Ovary (tissue), 10 donors: ENCODE measurements at places on chromosomes 13 and 19. TPM values are rescaled to one million over a fixed set of nuclear protein-coding genes. Genes with fewer than 3 reads are reported as not detected.
A peak's percentile ranks its signal among the peaks of the same experiment; 100 is the strongest.

The KLK3 gene
- not detected for total RNA-seq

The TTYH1 gene
- 1.6 TPM for total RNA-seq

The CGB5 gene
- not detected for total RNA-seq

The ZNF112 gene
- total RNA-seq: 8.2 TPM

The HCST gene
- total RNA-seq: 0.92 TPM

The KRTDAP gene
- total RNA-seq: 0.92 TPM

The ZNF253 gene
- total RNA-seq: 12.6 TPM

The DACH1 gene
- 3.2 TPM for total RNA-seq

The ZNF805 gene
- 21.0 TPM for total RNA-seq

The ATP4B gene
- total RNA-seq: not detected

The LRRC4B gene
- total RNA-seq: 1.4 TPM

GRCh38 chr19:10010247-10010691 lies at the start of gene COL5A3:
Gene COL5A3 (minus strand): TSS chr19:10010504. CDS start chr19:10010385, 119 bp downstream.
- peak; percentile 58 for DNase-seq
- H3K27me3 ChIP-seq: no peaks in the 10 kb centered on the region
- peak within 1 kb of the TSS; percentile 28 for H3K4me3 ChIP-seq

DNA sequence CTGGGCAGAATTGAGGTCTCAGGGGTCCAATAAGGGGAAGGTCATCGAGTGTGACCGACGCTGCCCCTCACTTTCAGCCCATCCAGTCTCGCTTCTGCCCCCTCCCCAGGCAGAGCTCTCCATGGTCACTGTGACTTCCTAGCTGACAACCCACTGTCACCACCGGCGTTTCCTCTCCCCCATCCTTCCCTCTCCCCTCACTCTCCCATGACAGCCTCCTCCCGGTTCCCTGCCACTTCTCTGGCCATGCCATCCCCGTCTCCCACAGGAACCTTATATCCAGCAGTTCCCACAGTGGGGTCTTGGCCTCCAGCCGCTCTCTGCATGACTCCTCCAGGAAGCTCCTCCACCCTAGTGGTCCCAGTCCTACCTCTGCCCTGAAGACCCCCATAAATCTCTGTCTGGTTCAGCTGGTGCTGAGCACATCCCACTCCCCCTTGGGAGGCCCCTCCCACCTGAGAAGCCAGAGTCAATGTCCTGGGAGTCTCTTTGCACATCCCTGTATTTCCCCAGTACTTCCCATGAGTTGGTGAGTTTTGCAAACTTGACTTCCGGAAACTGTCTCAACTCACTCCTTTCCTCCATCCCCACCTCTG lies 24.7 kb upstream of the CD33 start:
- no peaks in the 10 kb centered on the region for H3K27me3 ChIP-seq
- H3K4me1 ChIP-seq: no peaks in the 10 kb centered on the region
- no peak overlapping the region for H3K4me3 ChIP-seq

GRCh38 chr13:32883474-32883873 lies 132.7 kb upstream of the KL start:
- H3K27ac ChIP-seq: no peak overlapping the region
- no peaks in the 10 kb centered on the region for H3K27me3 ChIP-seq
- no peaks in the 10 kb centered on the region for H3K4me1 ChIP-seq
- no peaks in the 10 kb centered on the region for H3K36me3 ChIP-seq
- no peak overlapping the region for H3K4me3 ChIP-seq
- DNase-seq: peak; percentile 19

DNA sequence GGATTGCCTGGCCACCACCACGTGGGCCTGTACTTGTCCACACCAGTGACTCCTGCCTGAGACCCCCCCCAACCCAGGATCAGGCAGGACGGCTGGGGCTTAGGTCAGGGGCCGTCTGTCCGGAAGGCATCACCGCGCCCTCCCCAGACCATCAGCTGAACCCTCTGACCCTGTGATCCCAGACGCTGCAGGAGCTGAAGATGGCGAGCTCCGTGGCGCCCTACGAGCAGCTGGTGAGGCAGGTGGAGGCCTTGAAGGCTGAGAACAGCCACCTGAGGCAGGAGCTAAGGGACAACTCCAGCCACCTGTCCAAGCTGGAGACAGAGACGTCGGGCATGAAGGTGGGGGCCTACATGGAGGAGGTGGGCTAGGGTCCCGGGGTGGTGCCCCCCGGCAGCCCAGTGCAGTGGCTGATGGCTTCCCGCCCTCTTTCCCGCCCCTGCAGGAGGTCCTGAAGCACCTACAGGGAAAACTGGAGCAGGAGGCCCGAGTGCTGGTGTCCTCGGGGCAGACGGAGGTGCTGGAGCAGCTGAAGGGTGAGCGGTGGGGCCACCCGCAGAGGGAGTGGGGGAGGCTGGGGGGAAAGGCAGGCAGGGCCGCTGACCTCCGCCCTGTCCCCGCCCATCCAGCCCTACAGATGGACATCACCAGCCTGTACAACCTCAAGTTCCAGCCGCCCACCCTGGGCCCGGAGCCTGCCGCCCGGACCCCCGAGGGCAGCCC lies 3.0 kb downstream of the APC2 start:
- no peak overlapping the region for H3K4me3 ChIP-seq
- no peaks in the 10 kb centered on the region for H3K36me3 ChIP-seq
- DNase-seq: no peak
- H3K27me3 ChIP-seq: peaks cover 7% of the 10 kb centered on the region
- no peak overlapping the region for H3K27ac ChIP-seq

DNA sequence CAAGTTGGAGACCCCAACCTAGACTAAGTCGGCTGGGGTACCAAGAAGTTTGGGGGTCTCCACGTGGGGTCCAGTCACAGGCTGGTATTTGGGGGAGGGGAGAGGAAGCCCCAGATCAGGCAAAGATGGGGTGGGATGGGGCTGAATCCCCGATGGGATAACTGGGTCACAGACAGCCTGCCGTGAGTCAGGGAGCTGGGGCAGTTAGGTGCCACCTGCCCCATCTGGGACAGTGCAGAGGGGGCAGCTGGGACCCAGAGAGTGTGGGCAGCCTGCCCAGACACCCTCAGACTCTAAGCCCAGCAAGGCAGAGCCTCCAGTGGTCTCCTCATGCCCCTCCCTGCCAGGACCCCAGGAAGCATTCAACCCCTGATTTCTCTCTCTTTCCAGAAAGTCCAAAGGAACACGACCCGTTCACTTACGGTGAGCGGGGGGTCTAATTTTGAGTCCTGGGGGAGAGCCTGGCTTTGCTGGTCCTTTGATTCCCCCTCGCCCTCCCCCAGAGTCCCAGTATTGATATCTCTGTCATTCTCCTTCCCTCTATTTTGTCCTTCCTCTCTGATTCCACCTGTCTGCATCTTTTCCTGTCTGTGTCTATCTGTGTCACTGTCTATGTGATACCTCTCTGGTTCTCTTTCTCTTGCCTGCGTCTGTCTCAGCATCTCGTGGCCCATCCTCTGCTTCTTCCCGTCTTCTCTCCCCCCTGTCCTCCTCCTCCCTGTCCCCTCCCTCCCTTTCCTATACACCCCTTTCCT lies 1.8 kb downstream of the FXYD1 start:
- no peaks in the 10 kb centered on the region for H3K36me3 ChIP-seq
- no peaks in the 10 kb centered on the region for H3K27me3 ChIP-seq
- peaks cover 12% of the 10 kb centered on the region for H3K4me1 ChIP-seq
- DNase-seq: no peak

DNA sequence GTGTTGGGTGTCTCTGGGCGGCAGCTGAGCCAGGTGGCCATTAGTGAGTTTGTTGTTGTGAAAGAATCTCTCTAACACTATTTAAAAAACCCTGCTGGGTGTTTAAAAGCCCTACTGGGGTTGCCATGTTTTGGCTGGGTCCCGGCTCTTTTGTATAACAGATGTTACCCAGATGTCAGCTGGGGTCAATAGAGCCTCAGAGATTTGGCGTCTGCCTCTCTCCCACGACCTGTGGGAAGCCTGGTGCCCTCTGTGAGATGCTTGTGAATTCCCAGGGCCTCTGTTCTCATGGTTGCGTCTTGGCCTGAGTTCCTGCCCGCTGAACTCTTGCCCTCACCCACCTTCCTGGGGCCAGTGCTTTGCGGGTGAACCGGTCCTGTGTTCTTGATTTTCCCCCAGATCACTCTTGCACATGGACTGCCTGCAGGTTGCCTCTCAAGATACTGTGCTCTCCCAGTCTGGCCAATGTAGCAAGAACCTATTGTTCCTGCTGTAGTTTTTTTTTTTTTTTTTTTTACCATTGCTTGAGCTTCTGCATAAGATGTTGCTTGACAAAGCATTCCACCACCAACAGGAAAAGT lies 9.5 kb downstream of the NFILZ start:
- no peaks in the 10 kb centered on the region for H3K4me1 ChIP-seq
- no peak overlapping the region for H3K27ac ChIP-seq
- no peaks in the 10 kb centered on the region for H3K27me3 ChIP-seq
- no peak overlapping the region for H3K4me3 ChIP-seq

GRCh38 chr19:38005224-38005614 lies 98.2 kb downstream of the SIPA1L3 start:
- no peaks in the 10 kb centered on the region for H3K27me3 ChIP-seq
- H3K4me3 ChIP-seq: no peak overlapping the region
- no peaks in the 10 kb centered on the region for H3K36me3 ChIP-seq
- peaks cover 5% of the 10 kb centered on the region for H3K4me1 ChIP-seq
- no peak for DNase-seq
- H3K27ac ChIP-seq: peak overlapping the region; percentile 26

DNA sequence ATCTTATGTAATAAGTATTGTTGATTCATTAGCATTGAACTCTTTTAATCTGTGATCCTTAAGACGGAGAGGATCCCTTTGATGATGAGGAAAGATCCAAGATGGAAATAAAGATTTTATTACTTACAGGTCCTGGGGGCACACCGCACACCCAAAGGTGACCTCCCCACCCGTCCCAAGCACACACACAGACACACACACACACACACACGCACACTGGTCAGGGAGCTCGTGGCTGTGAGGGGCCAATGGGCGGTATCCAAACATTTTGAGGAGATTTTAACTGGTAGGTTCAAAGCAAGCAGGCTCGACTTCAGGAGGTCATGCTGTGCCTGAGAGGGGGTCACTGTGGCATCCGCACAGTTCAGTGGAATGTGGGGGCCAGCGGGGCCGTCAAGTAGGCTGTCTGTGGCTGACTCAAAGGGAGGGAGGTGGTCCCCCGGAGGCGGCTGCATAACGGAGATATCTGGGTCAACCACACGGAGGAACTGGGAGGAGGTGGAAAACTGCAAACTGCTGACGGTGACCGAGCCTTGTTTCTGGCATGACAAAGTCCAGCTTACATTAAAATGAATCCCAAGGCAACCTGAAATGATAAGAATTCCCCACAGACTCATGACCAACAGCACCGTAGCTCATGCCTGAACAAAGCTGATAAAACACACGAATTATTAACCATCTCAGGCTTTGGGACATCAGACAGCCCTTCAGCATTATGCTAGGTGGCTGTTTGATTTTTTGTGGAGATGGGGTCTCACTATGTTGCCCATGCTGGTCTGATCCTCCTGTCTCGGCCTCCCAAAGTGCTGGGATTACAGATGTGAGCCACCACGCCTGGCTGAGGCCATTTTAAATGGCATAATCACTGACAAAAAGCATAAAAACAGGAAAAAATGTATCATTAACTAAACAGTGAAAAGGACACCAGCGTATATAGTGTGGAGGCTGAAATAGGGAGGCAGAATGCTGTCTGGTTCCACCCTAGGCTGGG lies 20.9 kb upstream of the SIGLEC11 start:
- no peaks in the 10 kb centered on the region for H3K27me3 ChIP-seq
- H3K4me1 ChIP-seq: peaks cover 24% of the 10 kb centered on the region
- H3K27ac ChIP-seq: no peak overlapping the region
- H3K36me3 ChIP-seq: no peaks in the 10 kb centered on the region

DNA sequence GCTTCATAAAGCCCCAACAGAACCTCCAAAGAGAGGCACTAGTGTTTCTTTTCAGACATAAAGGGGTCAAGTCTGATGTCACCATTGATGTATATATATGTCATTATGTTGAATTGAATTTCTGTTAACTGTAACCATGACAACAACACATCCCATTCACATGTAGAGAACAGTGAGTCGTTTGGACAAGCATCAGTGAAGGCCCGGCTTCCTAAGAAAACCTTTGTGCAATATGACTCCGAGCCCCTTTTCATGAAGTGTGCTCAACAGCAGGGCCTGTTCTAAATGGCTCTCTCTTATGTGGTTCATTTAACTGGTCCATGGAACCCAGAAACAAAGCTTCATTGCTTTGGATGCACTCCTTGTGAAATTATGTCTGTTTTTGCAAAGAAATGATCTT lies 67.2 kb upstream of the UBL3 start:
- no peak for DNase-seq
- H3K4me3 ChIP-seq: no peak overlapping the region
- no peaks in the 10 kb centered on the region for H3K36me3 ChIP-seq

GRCh38 chr13:34816245-34816884 lies 125.7 kb upstream of the NBEA start:
- no peaks in the 10 kb centered on the region for H3K27me3 ChIP-seq
- H3K4me3 ChIP-seq: no peak overlapping the region
- H3K27ac ChIP-seq: no peak overlapping the region
- no peak for DNase-seq
- H3K36me3 ChIP-seq: no peaks in the 10 kb centered on the region

- no peak overlapping the region for H3K27ac ChIP-seq
- no peak for DNase-seq
- no peaks in the 10 kb centered on the region for H3K36me3 ChIP-seq
- no peaks in the 10 kb centered on the region for H3K27me3 ChIP-seq
Measured at GRCh38 chr19:32902448-32902847, 32.9 kb upstream of the SLC7A9 start.

- no peak overlapping the region for H3K4me3 ChIP-seq
- no peaks in the 10 kb centered on the region for H3K27me3 ChIP-seq
- H3K4me1 ChIP-seq: no peaks in the 10 kb centered on the region
- no peak overlapping the region for H3K27ac ChIP-seq
Measured at GRCh38 chr13:98068521-98068920, 74.4 kb upstream of the FARP1 start.

DNA sequence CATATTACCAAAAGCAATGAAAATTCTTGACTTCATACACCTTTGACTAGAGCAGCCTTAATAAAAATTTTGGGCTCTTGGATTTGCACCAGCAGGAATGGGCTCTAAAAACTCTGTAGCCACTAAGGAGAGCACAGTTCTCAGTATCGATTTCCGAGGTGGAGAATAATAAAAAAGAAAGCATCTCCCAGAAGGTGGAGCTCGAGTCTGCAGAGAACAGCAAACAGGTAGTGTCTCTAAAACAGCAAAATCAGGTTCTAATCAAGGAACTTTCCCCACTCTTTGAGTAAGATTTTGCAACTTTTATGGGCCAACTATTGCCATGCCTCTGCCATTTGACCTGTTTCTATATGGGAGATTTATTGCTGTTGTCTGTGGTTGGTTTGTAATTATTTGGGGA lies 258.7 kb upstream of the GPC6 start:
- no peaks in the 10 kb centered on the region for H3K4me1 ChIP-seq
- H3K4me3 ChIP-seq: no peak overlapping the region
- no peak overlapping the region for H3K27ac ChIP-seq
- H3K36me3 ChIP-seq: no peaks in the 10 kb centered on the region
- H3K27me3 ChIP-seq: no peaks in the 10 kb centered on the region

- DNase-seq: peak; percentile 85
- peak within 1 kb of the TSS; percentile 76 for H3K27ac ChIP-seq
- no peaks in the 10 kb centered on the region for H3K27me3 ChIP-seq
- peaks cover 4% of the 10 kb centered on the region for H3K4me1 ChIP-seq
- H3K36me3 ChIP-seq: no peaks in the 10 kb centered on the region
Measured at GRCh38 chr19:11538232-11539036, at the start of gene CNN1. Gene CNN1 (plus strand): TSS chr19:11538851. CDS start chr19:11538928, 77 bp downstream.
